ENCODE measurements at places on chromosomes 13 and 19.

- no peak for DNase-seq
Observed at GRCh38 chr19:27657271-27658051, 1555.5 kb downstream of the UQCRFS1 start.

GRCh38 chr13:55602784-55603183 is 1537.9 kb upstream of the PRR20A start:
- DNase-seq = no peak

DNA sequence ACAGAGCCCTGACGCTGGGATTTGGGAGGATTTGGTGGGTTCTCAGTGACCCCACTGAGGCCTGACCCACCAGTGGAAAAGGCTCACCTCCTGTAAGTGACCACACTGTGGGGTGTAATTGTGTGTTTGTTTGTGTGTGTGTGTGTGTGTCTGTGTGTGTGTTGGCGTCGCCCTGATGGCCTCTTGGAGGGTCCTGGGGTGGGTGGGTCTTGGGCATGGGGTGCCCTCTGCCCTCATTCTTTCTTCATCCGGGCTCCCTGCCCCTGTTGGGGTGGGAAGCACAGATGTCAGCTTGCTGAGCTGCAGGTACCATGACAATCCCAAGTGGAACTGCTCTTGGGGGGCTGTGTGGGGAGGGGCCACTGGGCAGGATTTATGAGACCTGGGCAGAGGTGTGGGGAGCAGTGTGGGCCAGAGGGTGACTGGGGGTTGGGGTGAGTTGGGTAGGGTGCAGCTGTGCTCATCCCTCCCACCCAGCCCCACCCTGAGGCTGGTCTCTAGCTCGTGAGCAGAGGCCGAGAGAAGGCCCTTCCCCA is 22.8 kb downstream of the WTIP start:
- no peak for DNase-seq

DNA sequence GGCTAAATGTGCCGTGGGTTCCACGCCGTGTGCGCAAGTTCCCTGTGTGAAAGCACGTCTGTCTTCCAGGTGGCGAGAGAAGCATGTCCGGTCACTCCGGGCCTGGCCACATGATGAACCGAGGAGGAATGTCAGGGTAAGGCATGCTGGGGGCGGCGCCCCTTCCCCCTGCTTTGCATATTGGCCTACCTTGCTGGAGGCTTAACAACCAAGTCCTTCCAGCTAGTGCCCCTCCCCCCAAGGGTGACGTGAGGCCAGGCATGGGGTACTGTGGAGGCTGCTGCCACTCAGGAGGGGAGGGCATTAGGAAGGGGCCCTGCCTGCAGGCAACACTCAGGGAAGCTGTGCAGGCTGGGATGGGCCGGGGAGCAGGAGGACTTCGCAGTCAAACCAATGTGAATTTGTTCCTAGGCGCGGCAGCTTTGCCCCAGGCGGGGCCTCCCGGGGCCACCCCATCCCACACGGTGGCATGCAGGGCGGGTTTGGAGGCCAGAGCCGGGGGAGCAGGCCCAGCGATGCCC is 12.5 kb downstream of the MICOS13 start:
- DNase-seq = no peak

DNA sequence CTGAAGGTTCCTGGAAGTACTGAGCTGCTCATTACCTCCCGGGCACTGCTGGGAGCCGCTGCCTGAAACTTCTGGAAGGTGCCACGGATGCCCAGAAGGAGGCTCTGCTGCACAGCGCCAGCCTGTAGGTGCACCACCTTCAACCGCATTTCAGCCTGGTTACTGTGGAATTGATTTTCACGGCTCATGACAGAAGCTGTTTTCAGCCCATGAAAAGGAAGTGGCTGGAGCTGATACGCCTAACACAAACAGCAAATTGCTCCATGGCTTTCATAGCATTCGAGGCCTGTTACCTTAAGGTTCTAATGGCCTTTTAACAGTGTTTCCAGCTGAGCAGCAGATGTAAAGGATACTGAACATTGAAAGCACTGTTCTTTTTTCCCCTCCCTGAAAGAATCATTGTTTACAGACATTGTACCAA is 22.0 kb downstream of the GPC6 start:
- no peak for DNase-seq

- DNase-seq = no peak
Observed at GRCh38 chr13:27476943-27477703, 26.8 kb upstream of the MTIF3 start.

DNA sequence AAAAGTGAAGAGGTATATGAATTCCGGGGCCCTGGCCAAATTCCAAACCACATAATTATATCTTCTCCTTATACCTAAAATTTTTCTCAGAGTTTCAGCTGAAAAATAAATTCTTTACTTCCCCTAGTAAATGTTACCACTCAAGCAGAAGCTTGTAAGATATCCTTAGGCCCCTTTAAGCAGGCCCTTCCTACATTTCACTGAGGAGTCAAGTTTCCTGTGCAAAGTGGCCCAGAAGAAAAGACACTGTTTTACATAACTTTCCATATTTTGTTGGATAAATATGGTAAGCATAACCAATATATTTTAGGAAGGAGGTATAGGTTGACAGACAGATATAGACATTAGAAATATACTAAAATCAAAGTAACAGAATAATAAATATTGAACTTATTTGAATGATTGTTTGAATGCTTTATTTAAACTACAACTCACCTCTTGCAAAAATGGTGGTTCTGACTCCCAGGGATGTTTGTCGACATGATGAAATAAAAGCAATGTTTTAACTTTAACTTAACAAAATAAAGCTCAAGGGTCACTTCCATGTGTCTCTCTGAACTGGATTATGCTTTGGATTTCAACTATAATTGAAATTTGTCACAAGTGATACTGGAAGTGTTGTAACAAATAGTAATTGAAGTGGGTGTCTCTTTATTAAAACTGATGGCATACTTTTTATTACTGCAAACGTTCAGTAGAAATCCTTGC is 141.2 kb downstream of the SPRY2 start:
- DNase-seq = no peak

GRCh38 chr13:109989686-109990085 is 203.3 kb upstream of the IRS2 start:
- DNase-seq = no peak

- no peak for DNase-seq
Observed at GRCh38 chr19:23774106-23774505, 15.4 kb upstream of the ZNF681 start.

DNA sequence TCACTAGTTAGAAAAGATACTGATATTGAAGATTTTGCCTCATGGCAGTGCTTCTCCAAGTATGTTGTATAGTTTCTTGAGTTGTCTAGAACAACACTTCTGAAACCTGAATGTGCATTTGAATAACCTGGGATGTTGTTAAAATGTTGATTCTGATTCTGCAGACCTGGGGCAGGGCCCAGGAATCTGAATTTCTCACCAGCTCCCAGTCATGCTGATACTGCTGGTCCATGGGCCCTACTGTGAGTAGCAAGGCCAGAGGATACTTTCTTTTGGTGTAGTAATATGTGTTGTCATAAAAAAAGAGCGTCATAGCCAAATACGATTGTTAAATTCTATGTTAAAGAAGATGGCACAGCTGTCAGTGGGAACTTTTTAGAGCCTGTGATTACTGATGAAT is 41.6 kb upstream of the C1QTNF9 start:
- DNase-seq = no peak

DNA sequence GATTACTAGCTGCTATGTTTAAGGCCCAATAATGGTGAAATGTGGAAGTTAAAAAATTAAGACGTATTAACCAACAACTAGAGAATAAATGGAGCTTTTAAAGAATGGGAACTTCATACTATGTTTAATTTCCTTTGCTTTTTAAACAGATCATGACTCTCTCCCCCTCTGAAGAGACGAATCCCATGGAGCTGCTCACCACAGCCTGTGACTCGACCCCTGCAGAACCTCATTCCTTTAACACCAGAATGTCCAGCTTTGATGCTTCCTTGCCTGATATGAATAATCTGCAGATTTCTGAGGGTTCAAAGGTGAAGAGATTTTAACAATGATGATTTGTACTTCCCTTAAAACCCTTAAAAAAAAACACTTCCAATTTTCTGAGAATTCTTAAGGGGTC is 53.0 kb downstream of the ZAR1L start:
- no peak for DNase-seq

- no peak for DNase-seq
Observed at GRCh38 chr13:29569253-29570050, 26.0 kb downstream of the SLC7A1 start.

GRCh38 chr19:9789066-9789465 is 20.5 kb upstream of the ZNF846 start:
- no peak for DNase-seq

- DNase-seq = no peak
Observed at GRCh38 chr13:23628765-23629565, 58.8 kb downstream of the TNFRSF19 start.

DNA sequence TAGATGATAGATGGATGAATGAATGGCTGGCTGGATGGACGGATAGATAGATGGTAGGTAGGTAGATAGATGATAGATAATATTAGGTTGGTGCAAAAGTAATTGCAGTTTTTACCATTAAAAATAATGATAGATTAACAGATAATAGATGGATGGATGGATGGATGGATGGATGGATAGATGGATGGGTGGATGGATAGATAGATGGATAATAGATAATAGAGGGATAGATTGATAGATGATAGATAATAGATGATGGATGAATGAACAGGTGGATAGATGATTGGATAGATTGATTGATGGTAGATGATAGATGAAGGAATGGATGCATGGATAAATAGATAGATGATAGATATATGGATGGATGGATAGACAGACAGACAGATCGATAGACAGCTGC is 87.9 kb upstream of the RAP2A start:
- DNase-seq = no peak

GRCh38 chr13:46624821-46625220 is 71.9 kb downstream of the LRCH1 start:
- no peak for DNase-seq

DNA sequence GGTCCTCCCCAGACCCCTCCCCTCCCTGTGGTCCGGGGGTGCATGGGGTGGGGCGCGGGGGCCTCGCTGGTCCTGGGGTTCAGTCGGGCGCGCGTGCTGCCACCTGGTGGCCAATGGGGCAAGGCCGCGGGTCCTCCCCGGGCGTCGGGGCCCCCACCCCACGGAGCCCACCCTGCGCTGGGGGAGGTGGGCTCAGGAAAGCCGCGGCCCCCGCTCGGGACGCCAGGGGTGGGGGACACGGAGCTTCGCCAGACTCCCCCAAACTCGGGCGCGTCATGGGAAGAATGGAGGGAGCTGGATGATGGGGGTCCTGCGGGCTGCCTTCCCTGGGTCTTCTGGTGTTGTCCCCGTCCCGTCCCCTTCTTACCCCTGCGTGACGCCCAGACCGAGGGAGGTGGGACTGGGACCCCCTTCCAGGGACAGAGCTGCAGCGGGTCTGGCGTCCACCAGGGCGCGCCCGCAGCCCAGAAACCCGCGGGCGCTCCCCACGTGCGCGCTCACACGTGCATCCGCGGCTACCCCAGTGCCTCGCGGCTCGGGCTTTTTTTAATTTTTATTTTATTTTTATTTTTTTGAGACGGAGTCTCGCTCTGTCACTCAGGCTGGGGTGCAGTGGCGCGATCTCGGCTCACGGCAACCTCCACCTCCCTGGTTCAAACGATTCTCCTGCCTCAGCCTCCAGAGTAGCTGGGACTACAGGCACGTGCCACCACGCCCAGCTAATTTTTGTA is 19.8 kb upstream of the TCF3 start:
- DNase-seq = no peak
